ENCODE measurements at places on chromosomes 2 and 18.

GRCh38 chr2:226048611-226049010 lies 649.1 kb downstream of the NYAP2 start:
- DNase-seq = no peak

DNA sequence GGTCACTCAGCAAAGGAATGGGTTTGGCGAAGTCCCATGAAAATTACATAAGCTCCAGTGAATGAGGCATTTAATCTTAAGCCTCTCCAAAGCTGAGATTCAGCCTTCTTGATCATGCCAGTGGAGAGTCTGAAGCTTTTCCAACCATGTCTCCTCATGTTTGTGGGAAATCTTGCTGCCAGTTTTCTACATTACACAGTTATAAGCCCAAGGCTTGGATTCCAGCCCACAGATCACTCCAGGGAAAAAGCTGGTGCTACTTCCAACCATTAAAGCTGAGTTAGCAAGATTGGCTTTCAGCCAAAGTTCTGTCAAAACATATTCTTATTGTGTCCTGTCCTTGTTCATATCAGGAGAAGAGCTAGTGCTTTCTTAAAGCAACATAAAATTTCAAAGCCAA lies 293.8 kb downstream of the LRRTM4 start:
- DNase-seq = no peak

DNA sequence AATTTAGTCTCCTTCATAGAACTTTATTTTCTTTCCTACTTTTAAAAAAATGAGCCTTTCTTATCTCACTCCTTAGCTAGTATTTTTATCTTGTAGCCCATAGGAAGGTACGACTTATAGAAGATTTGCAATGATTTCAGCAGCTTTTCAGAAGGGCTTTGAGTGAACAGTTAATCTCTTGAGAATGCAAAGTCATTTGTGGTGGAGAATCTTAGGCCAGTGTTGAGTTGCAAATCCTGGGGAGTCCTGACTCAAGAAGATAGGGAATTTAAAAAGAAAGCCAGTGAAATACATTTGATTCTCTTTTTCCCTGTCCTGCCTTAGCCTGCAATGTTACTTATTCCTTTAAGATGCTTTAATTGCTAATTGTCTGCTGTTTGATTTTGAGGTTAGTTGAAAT lies 33.6 kb downstream of the LYPD6 start:
- DNase-seq = no peak

GRCh38 chr2:182951948-182952663 lies 85.7 kb upstream of the FRZB start:
- DNase-seq = no peak

- no peak for DNase-seq
Observed at GRCh38 chr18:62280058-62280457, 45.1 kb upstream of the TNFRSF11A start.

DNA sequence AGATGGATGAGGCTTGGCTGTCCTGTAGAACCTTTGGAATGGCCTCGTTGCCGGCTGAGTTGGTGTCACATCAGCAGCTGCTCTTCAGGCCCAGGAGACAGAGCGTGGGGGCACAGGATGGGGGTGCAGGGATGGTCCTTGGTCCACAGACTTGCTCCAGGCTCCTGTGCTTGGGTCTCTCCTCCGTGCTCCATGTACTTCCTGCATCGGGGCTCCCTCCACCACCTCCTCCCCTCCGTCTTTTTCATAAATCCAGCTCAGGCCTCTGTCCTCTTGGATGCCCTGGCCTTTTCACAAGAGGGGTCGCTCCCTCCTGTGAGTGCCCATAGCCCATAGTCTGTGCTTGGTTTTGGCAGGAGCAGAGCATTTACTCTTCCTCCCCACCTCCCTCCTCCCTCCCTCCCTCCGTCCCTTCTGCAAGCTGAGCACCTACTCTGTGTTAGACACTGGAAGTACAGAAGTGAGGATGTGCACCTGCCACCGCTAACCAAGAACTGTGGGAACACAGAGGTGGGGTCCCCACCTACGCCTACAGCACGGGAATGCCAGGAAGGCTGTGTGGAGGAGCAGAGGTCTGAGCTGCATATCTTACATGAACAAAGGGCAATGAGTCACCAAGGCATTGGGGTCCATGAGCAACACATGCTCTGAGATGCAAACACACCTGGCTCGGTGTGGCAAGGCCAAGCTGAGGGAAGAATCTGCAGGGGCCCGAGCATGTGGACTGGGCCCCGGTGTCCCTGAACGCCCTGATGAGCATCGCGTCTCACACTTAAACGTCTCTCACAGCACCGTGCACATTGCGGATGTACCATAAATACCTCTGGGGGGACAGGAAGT lies 458.7 kb upstream of the HS6ST1 start:
- DNase-seq = no peak

GRCh38 chr18:58140387-58141325 lies 96.6 kb downstream of the NEDD4L start:
- DNase-seq = no peak

- no peak for DNase-seq
Observed at GRCh38 chr2:28590496-28591301, 94.8 kb downstream of the PLB1 start.

DNA sequence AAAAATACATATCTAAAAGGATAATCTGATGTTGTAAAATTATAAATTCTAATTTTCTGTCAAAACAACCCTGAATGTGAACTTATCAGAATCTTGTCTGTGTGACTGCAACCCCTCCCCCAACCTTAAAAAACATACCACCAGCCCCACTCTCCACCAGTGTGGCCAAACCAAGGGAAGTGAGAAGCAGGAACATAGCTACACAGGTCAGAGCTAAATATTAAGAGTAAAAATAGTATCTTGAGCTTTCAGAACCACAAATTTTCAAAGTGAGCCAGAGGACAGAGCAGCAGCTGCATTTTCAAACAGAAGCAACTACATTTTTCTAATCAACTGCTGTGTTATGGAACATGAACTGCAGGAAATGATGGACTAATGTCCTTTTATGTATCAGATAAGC lies 156.7 kb downstream of the SLC4A10 start:
- no peak for DNase-seq

GRCh38 chr2:52831216-52831615 lies 936.4 kb upstream of the CHAC2 start:
- DNase-seq = no peak

Data from HL-60 (cell line).